SJSA1 (cell line): ENCODE measurements at places on chromosomes 2 and 18. TPM values are rescaled to one million over a fixed set of nuclear protein-coding genes. Genes with fewer than 3 reads are reported as not detected.

DNA sequence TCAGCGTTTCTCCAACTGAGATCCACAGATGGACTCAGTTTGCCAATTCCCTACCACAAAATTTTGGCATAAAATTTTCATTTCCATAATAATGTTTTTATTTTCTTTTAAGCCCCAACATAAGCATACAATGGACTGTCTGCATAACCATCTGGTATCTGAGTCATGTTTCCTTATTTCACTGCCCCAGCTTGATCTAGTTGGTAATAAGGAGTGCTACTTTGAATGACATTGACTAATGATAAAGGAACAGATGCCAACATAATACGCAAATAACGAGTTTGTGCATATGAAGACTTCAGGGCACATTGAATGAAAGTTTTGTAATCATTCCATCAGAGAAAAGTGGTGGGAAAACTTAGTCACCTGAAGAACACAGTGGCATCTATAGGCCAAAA, 8.8 kb upstream of the MBD2 start:
- H3K36me3 ChIP-seq: no peaks in the 10 kb centered on the region
- DNase-seq: no peak
- no peak overlapping the region for H3K27ac ChIP-seq

The UGT1A6 gene
- not detected in 2 replicates for total RNA-seq

The DOK6 gene
- total RNA-seq: not detected in 2 replicates

DNA sequence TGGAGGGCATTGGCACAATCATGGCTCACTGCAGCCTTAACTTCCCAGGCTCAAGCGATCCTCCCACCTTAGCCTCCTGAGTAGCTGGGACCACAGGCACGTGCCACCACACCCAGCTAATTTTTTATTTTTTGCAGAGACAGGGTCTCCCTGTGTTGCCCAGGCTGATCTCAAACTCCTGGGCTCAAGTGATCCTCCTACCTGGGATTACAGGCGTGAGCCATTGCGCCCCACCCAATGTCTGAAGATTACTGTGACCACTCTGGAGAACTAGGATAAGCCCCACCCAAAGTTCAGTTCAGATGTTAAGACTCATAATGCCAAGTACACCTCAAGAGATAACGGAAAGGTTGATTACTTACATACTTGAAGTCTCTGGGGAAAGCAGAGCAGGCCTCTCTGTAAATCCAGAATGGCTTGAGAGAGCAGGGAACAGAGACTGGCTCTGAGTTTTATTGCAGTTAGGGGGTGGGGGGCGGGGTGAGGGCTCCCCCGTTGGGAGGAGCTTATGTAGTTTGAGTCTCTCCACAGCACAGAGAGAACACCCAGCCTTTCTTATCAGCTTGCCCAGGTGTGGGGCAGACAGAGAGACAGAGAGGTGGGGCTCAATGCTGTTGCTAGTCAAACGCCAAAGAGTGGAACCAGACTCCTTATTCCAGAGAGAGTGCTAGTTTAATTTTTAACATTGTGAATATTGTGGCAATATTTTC, 26.5 kb upstream of the ERICH2 start:
- no peaks in the 10 kb centered on the region for H3K36me3 ChIP-seq
- no peak overlapping the region for H3K4me3 ChIP-seq
- H3K27ac ChIP-seq: no peak overlapping the region

DNA sequence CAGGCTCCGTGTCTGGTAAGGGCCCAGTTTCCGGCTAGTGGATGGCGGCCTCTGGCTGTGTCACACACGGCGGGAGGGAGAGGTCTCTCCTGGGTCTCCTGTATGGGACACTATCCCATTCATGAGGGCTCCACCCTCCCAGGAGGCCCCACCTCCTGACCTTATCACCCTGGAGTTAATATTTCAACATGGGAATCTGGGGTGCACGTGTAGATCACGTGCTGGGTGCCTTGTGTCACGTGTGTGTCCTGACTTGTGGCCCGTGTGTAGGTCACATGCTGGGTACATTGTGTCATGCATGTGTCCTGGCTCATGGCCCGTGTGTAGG, 9.9 kb downstream of the NEU4 start:
- H3K27me3 ChIP-seq: peaks cover 21% of the 10 kb centered on the region
- no peaks in the 10 kb centered on the region for H3K36me3 ChIP-seq
- H3K27ac ChIP-seq: no peak overlapping the region
- H3K4me3 ChIP-seq: no peak overlapping the region
- no peaks in the 10 kb centered on the region for H3K4me1 ChIP-seq

GRCh38 chr2:242044313-242044590, 174.7 kb downstream of the RTP5 start:
- H3K4me1 ChIP-seq: no peaks in the 10 kb centered on the region
- H3K4me3 ChIP-seq: no peak overlapping the region
- H3K27ac ChIP-seq: no peak overlapping the region
- no peak for DNase-seq
- peaks cover 27% of the 10 kb centered on the region for H3K27me3 ChIP-seq

GRCh38 chr18:46010050-46010449, 42.9 kb upstream of the EPG5 start:
- no peaks in the 10 kb centered on the region; the same call in 1 of the 2 replicates for H3K27me3 ChIP-seq
- no peak overlapping the region for H3K27ac ChIP-seq
- no peaks in the 10 kb centered on the region for H3K4me1 ChIP-seq
- no peaks in the 10 kb centered on the region for H3K36me3 ChIP-seq
- H3K4me3 ChIP-seq: no peak overlapping the region
- no peak for DNase-seq
